ENCODE measurements at places on chromosomes 4 and X. TPM values are rescaled to one million over a fixed set of nuclear protein-coding genes. Genes with fewer than 3 reads are reported as not detected.

Gene RASL11B
- total RNA-seq: 5.0 TPM

Gene CXCL9
- not detected for total RNA-seq

Gene IQCM
- not detected for total RNA-seq

Gene ODAPH
- total RNA-seq: not detected

Gene RHOXF2B
- total RNA-seq: not detected

Gene AWAT2
- not detected for total RNA-seq

Gene IQSEC2
- 2.9 TPM for total RNA-seq

Gene GPR82
- total RNA-seq: under 0.01 TPM

Gene OPRPN
- total RNA-seq: not detected

Gene PSAPL1
- total RNA-seq: 14.8 TPM

Gene BEX5
- not detected for total RNA-seq

Gene KLB
- not detected for total RNA-seq

Gene USP46
- total RNA-seq: 24.8 TPM

- H3K27me3 ChIP-seq: no peaks in the 10 kb centered on the region
- H3K36me3 ChIP-seq: no peaks in the 10 kb centered on the region
- no peak overlapping the region for H3K4me3 ChIP-seq
- H3K4me1 ChIP-seq: no peaks in the 10 kb centered on the region
Measured at GRCh38 chr4:116796022-116796421, 289.4 kb downstream of the TRAM1L1 start.

- H3K36me3 ChIP-seq: no peaks in the 10 kb centered on the region
- no peak overlapping the region for H3K27ac ChIP-seq
- H3K27me3 ChIP-seq: no peaks in the 10 kb centered on the region
Measured at GRCh38 chrX:39896951-39897740, 200.6 kb downstream of the BCOR start.

- no peak overlapping the region for H3K4me3 ChIP-seq
- H3K36me3 ChIP-seq: peaks cover 2% of the 10 kb centered on the region
- no peaks in the 10 kb centered on the region for H3K27me3 ChIP-seq
- DNase-seq: no peak
- H3K27ac ChIP-seq: no peak overlapping the region
Measured at GRCh38 chr4:88910101-88910500, 146.9 kb downstream of the FAM13A start.

- no peak overlapping the region for H3K27ac ChIP-seq
- no peaks in the 10 kb centered on the region for H3K36me3 ChIP-seq
- no peaks in the 10 kb centered on the region for H3K4me1 ChIP-seq
- DNase-seq: no peak
- H3K27me3 ChIP-seq: no peaks in the 10 kb centered on the region
- no peak overlapping the region for H3K4me3 ChIP-seq
Measured at GRCh38 chrX:14362721-14363120, 166.6 kb upstream of the GLRA2 start.

GRCh38 chrX:134625315-134625718, 33.0 kb downstream of the PLAC1 start:
- H3K36me3 ChIP-seq: no peaks in the 10 kb centered on the region
- H3K27ac ChIP-seq: no peak overlapping the region
- DNase-seq: no peak
- no peaks in the 10 kb centered on the region for H3K4me1 ChIP-seq
- no peak overlapping the region for H3K4me3 ChIP-seq

DNA sequence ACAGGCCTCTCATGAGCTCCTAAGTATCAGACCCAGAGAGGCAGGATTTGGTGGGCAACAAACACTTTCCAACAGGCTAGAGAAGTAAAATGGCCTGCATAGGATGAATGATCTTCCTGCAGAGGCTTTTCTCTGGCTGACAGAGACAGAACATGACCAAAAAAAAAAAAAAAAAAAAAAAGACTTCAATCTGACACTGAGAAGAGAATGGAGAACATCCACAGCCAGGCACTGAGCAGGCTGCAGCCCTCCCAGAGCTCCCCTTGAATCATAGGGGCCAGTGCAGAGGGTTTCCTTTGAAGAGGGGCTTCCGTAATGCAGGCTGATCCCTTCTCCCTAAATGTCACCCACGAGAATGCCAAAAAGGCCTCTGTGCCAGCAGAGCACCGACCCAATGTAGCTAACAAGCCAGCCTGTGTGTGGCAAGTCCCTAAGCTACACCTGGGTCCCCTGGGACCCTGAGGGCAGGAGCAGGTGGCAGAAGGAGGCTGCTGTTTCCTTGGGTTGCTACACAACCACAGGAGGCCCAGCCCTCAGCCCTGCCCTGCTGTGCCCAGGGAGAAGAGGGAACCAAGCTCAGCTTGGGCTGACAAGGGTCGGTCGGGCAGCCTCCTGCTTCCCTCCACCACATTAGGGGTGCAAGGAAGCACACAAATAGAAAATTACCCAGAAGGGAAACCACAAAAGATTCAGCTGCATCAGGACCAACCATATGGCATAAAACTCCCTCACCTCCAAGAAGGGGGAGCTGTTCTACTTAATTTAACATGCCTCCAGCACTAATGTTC, 55.6 kb downstream of the MAP7D2 start:
- H3K4me3 ChIP-seq: no peak overlapping the region
- peak; percentile 17 for DNase-seq
- H3K4me1 ChIP-seq: no peaks in the 10 kb centered on the region
- no peak overlapping the region for H3K27ac ChIP-seq
- H3K27me3 ChIP-seq: no peaks in the 10 kb centered on the region
- no peaks in the 10 kb centered on the region for H3K36me3 ChIP-seq

DNA sequence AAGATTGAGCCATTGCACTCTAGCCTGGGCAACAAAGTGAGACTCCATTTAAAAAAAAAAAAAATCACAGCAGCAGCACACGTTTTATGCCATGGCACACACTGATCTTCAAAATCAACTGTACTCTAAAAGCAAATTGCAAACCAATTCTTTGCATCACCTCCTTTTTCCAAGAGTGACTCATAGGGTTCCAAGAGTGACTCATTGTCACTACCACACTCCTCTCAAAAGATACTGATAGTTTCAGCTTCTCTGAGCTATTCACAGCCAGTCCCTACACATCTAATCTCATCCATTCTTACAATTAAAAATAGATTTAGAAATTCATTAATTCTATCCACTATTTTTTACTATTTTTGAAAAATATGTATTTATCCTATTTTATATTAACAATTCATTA, 1494.9 kb upstream of the AGA start:
- no peak overlapping the region for H3K4me3 ChIP-seq
- H3K27me3 ChIP-seq: no peaks in the 10 kb centered on the region
- no peaks in the 10 kb centered on the region for H3K4me1 ChIP-seq
- no peaks in the 10 kb centered on the region for H3K36me3 ChIP-seq
- no peak for DNase-seq

- no peak overlapping the region for H3K4me3 ChIP-seq
- H3K36me3 ChIP-seq: no peaks in the 10 kb centered on the region
- no peak for DNase-seq
- H3K27me3 ChIP-seq: no peaks in the 10 kb centered on the region
Measured at GRCh38 chr4:61517144-61517543, 317.0 kb downstream of the ADGRL3 start.

- no peaks in the 10 kb centered on the region for H3K4me1 ChIP-seq
- DNase-seq: no peak
- H3K4me3 ChIP-seq: no peak overlapping the region
- no peaks in the 10 kb centered on the region for H3K27me3 ChIP-seq
Measured at GRCh38 chr4:134540588-134540987, 339.0 kb upstream of the PABPC4L start.

- H3K4me3 ChIP-seq: no peak overlapping the region
- DNase-seq: peak; percentile 87
- no peaks in the 10 kb centered on the region for H3K27me3 ChIP-seq
- peaks cover 24% of the 10 kb centered on the region for H3K36me3 ChIP-seq
- H3K4me1 ChIP-seq: no peaks in the 10 kb centered on the region
Measured at GRCh38 chr4:148060264-148061140, 328.6 kb downstream of the ARHGAP10 start.

DNA sequence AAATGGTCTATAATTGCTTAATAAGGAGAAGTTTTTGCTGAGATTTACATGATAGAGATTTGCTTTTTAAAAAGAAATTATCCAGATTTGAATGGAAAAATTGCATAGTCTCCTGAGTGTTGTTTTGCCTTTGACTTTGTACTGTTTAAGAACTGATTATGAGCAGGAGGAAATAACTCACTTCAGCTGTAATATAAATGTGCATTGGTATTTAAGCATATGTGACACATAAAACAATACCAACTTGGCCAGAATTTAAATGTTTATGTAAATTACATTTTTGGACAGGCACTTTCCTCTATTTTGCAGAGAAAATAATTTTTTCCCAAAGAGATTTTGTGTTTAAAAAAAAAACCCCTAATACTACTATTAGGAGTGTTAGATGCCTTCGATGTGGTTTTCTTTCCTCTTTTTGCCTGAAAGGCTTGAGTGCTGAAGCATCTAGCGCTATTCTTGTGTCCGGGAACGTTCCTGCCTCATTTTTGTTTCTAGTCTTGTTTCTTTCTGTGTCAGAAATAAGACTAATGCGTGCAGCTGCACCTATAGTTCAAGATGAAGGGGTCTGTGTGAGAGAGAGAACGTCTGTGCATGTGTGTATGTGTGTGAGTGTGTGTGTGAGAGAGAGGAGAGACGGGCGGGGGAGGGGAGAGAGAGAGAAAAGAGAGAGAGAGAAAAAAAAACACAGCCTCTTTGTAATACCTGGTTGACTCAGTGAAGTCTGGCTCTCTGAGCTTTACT, 60.8 kb downstream of the TBL1X start:
- no peak overlapping the region for H3K4me3 ChIP-seq
- H3K27me3 ChIP-seq: no peaks in the 10 kb centered on the region
- no peaks in the 10 kb centered on the region for H3K4me1 ChIP-seq
- DNase-seq: peak; percentile 31

GRCh38 chr4:53459548-53459947, 82.1 kb downstream of the FIP1L1 start:
- no peak overlapping the region for H3K27ac ChIP-seq
- H3K27me3 ChIP-seq: no peaks in the 10 kb centered on the region
- H3K36me3 ChIP-seq: peaks cover 72% of the 10 kb centered on the region
- peak; percentile 58 for DNase-seq

DNA sequence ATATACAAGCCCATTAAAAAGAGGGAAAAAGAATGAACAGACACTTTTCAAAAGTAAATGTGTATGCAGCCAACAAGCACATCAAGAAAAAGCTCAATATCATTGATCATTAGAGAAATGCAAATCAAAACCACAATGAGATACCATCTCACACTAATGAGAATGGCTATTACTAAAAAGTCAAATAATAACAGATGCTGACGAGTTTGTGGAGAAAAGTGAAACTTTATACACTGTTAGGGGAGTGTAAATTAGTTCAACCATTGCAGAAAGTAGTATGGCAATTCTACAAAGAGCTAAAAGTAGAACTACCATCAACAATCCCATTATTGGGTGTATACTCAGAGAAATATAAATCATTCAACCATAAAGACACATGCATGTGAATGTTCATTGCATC, 203.0 kb downstream of the ARAP2 start:
- H3K27me3 ChIP-seq: no peaks in the 10 kb centered on the region
- no peaks in the 10 kb centered on the region for H3K4me1 ChIP-seq
- no peak for DNase-seq
- no peaks in the 10 kb centered on the region for H3K36me3 ChIP-seq
- H3K4me3 ChIP-seq: no peak overlapping the region

- H3K4me3 ChIP-seq: no peak overlapping the region
- H3K4me1 ChIP-seq: no peaks in the 10 kb centered on the region
- peaks cover 34% of the 10 kb centered on the region for H3K27me3 ChIP-seq
- no peak overlapping the region for H3K27ac ChIP-seq
Measured at GRCh38 chr4:8938623-8939022, 67.0 kb upstream of the HMX1 start.

DNA sequence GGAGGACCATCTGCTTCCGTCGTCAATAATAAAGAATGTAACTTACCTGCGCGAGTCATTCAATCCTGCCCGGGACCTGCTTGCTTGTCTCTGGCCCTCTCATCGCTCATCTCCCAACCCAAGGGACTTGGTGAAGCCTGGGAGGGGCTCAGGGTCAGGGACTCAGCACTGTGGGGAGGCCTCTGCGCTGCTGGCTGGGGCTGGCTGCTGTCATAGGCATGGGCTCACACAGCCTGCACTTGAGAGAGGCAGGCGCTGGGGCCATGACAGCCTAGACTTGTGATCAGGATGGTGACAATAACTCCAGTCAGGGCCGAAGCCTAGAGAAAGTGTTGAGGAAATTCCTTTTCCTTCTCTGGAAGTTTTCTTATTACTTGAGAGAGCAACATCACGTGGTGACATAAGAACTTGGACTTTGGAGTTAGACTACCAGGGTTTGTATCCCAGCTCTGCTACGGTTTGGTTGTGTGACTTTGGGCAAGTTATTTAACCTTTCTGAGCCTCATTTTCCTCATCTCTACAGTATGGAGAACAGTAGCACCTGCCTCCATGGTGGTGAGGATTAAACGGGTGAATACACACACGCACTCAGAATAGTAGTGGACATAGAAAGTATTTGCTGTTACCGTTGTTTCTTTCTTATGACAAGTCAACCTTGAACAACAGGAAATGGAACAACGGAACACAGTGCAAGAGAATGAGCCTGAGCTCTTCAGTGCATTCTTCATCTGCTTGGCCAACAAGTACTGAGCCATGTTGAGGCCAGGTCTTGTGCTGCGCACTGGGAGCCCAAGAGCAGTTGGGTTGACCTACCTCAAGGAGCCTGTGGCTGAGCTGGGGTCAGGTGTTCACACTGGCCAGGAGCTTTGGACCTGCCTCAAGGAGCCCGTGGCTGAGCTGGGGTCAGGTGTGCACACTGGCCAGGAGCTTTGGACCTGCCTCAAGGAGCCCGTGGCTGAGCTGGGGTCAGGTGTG, 60.5 kb downstream of the TBC1D14 start:
- no peak for DNase-seq
- H3K4me3 ChIP-seq: no peak overlapping the region
- peaks cover 33% of the 10 kb centered on the region for H3K36me3 ChIP-seq
- no peak overlapping the region for H3K27ac ChIP-seq
- H3K4me1 ChIP-seq: peaks cover 8% of the 10 kb centered on the region

- no peaks in the 10 kb centered on the region for H3K27me3 ChIP-seq
- H3K27ac ChIP-seq: peak overlapping the region; percentile 84
- peak overlapping the region; percentile 96 for H3K4me3 ChIP-seq
- peaks cover 32% of the 10 kb centered on the region for H3K4me1 ChIP-seq
- peak; percentile 67 for DNase-seq
- no peaks in the 10 kb centered on the region for H3K36me3 ChIP-seq
Measured at GRCh38 chr4:75723163-75724065, 963 bp upstream of the USO1 start.

- no peak overlapping the region for H3K27ac ChIP-seq
- H3K4me3 ChIP-seq: no peak overlapping the region
- no peak for DNase-seq
- H3K4me1 ChIP-seq: no peaks in the 10 kb centered on the region
- no peaks in the 10 kb centered on the region for H3K36me3 ChIP-seq
- H3K27me3 ChIP-seq: no peaks in the 10 kb centered on the region
Measured at GRCh38 chr4:30920043-30920442, 199.9 kb downstream of the PCDH7 start.

- no peak overlapping the region for H3K27ac ChIP-seq
- no peak for DNase-seq
- no peaks in the 10 kb centered on the region for H3K4me1 ChIP-seq
- no peaks in the 10 kb centered on the region for H3K27me3 ChIP-seq
- H3K4me3 ChIP-seq: no peak overlapping the region
Measured at GRCh38 chr4:88771883-88772450, 74.3 kb upstream of the NAP1L5 start.
